KG1 (cell line): ENCODE measurements at places on chromosomes 6 and 20.
A peak's percentile ranks its signal among the peaks of the same experiment; 100 is the strongest.

DNA sequence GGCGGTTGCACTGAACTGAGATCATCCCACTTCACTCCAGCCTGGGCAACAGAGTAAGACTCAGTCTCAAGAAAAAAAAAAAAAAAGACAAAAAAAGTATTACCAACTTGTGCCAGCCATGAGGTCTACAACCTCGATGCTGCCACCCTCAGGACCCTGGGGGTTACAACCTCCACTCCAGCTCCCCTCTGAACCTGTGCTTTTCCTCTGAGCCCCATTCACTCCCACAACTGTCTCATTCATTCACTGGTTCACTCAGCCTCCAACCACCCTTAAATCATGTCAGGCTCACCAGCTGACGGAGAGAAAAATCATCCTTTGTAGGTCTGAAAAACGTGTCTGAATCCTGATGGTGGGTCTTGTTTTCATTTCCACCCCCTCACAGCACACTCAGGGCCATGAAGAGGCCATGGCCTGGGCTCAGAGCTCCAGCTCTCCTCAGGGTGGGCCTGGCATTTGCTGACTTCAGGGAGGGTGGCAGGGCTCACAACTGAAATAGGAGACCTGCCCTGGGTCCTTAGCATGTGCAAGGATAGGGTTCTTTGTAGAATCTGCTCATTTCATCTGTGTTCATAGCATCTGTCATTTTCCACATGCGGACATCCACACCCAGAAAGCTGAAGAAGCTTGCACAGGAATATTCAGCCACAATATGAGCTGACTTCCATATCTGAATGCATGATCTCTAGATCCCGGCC, 1.9 kb upstream of the ULBP1 start:
- DNase-seq, result no peak

DNA sequence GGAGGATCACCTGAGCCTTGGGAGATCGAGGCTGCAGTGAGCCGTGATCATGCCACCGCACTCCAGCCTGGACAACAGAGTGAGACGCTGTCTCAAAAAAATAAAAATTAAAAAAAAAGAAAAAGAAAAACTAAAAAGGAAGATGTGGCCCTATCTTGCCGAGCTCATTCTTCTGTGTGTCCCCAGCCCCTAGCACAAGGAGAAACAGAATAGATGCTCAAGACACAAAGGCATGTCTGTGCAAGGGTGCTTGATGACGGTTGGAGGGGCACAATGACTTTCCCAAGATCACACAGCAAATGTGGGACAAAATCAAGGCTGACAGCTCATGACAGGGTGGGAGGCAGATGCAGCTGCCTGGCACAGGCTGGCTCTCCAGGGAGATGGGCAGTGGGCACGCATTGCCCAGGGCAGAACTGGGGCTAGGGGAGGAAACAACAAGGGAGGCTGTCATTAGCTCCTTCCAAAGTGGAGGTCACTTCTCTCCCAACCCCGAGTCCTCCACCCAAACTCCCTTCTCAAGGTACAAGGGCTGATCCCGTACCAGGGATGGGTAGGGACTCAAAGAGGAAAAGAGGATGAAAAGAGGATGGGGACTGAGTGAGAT, 775 bp upstream of the NRSN2 start:
- DNase-seq, result no peak

GRCh38 chr6:148523551-148523950, 180.9 kb downstream of the SASH1 start:
- DNase-seq, result no peak

DNA sequence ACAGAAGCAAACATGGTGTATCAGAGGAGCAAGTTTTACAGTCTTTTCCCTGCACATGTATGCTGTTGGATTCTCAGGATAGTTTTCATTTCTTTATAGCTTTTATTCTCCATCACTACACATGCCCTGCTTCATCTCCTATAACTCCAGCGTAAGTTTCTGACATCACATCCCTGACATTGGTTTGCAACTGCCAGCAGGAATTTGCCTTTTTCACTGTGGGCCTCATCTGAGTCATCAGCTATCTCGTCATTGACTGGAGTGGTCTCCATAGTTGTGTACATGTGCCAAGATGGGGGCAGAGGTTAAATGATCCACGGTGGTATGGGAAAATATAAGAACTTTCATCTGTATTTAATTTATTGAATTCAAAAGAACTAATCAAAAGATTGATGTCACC, 96.7 kb downstream of the SLX4IP start:
- DNase-seq, result no peak

DNA sequence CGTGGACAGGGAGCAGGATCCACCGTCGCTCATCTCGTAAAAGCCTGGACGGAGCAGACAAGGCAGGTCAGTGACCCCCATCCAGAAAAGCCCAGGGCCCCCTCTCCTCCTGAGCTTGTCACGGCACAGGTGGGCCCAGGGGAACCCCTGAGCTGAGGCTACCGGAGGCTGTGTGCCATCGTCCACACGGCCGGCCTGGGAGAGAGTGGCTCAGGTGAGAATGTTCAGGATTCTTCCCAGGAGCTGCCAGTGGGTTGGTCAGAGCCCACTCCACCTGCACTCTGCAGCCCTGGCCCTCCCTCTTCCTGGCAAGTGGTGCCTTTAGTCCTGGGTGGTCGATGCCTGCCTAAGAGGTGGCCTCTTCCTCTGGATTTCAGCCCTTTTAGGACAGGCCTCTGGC, 9.2 kb downstream of the DACT2 start:
- DNase-seq, result no peak

- DNase-seq, result no peak
Measured at GRCh38 chr6:138882369-138883017, 86.6 kb downstream of the ECT2L start.

DNA sequence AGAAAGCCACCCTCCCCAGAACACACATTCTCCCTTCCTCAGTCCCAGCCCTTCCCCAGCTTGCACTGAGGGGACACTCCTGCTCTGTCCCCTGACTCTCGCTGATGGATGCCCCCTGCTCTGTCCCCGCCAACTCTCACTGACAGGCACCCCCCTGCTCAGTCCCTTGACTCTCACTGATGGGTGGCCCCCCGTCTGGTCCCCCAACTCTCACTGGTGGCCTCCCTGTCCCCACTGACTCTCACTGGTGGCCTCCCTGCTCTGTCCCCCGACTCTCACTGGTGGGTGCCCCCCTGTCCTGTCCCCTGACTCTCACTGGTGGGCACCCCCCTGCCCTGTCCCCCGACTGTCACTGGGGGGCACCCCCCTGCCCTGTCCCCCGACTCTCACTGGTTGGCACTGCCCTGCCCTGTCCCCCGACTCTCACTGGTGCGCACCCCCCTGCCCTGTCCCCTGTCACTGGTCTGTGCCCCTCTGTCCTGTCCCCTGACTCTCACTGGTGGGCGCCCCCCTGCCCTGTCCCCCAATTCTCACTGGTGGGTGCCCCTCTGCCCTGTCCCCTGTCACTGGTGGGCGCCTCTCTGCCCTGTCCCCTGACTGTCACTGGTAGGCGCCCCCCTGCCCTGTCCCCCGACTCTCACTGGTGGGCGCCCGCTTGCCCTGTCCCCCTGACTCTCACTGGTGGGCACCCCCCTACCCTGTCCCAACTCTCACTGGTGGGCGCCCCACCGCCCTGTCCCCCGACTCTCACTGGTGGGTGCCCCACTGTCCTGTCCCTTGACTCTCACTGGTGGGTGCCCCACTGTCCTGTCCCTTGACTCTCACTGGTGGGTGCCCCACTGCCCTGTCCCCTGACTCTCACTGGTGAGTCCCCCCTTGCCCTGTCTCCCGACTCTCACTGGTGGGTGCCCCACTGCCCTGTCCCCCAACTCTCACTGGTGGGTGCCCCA, 60.9 kb downstream of the GINS1 start:
- no peak for DNase-seq

GRCh38 chr20:38649275-38649891, 47.8 kb downstream of the ARHGAP40 start:
- no peak for DNase-seq

- DNase-seq, result no peak
Measured at GRCh38 chr6:3139090-3139903, 18.0 kb downstream of the TUBB2A start.

- DNase-seq, result no peak
Measured at GRCh38 chr20:18943542-18943941, 130.0 kb downstream of the SCP2D1 start.

DNA sequence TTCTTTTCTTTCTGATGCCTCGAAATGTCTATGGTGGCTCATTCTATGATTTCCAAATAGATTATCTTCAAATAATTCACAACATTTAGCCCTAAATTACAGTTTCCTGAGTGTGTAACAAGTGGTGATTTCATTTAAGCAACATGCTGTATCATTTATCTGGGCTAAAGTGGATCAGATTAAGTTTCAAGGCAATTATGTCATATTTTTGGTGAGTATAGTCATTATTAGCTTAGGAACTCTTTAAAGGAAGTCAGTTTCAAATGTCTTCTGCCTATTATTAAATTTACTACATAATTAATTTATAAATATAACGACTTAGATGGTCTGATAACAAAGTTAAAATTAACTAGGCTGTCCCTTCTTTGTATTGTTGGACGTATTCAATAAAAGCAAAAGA, 847.9 kb upstream of the FLRT3 start:
- no peak for DNase-seq

DNA sequence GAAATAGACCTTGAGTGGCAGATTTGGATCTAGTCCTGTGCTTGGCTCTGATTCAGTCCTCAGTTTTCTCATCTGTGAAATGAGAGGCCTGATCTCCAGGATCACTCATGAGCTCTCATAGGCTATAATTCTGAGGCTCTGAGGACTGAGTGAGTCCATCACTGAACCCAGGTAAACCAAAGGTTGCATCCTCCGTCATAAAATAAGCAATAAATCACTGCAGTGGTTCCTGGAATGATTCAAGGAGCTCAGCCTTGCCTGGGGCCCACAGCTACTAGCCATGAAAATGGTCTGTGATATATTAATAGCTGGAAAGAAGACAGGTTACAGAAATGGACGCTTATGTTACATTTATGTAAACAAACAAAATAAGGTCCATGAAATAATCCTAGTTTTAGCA, 124.8 kb downstream of the MAP3K7 start:
- no peak for DNase-seq

GRCh38 chr20:61301711-61302525, 49.9 kb downstream of the CDH4 start:
- no peak for DNase-seq

DNA sequence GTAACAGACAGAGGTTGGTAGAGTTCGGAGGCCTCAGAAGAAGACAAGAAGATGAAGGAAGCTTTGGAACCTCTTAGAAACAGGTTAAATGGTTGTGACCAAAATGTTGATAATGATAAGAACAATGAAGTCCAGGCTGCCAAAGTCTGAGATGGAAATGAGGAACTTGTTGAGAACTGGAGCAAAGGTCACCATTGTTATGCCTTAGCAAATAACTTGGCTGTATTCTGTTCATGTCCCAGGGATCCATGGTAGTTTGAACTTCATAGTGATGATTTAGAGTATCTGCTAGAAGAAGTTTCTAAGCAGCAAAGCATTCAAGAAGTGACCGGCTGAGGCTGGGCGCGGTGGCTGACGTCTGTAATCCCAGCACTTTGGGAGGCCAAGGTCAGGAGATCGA, 11.1 kb upstream of the LSM14B start:
- DNase-seq, result no peak

- no peak for DNase-seq
Measured at GRCh38 chr20:31833931-31834521, 11.4 kb downstream of the FOXS1 start.

DNA sequence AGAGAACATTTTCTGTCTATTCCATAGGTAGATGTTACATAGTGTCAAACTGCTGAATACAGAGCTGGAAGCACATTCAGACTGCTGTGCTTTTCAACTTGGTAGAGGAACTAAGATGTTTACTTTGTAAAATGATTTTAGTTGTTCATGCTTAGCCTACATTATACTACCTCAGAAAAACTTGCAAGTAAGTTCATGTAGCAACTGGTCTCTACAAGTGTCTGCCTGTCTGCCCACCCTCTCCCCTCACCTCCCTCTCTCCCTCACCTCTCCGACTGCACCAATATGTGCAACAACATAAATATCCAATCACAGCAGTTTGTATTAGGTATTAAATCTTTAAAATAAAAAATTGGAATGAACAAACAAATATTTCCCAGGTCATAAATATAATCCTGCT, 25.3 kb downstream of the ELOVL4 start:
- no peak for DNase-seq

- no peak for DNase-seq
Measured at GRCh38 chr20:10603971-10604864, 69.6 kb downstream of the JAG1 start.

DNA sequence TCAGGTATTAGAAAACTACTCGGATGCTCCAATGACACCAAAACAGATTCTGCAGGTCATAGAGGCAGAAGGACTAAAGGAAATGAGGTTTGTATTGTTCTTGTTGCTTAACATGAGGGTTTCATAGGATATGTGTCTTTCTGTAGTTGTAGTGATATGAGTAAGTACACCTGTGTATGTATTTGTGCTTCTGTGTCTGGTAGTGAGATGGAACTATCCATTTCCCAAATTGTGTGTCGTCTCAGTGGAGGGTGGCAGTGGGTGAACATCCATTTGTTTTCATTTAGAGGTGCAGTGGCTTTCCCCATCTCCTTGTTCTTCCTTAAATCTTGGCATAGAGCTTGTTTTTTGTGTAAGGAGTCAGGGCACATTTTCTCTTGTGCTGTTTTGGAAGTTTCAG, 8.2 kb downstream of the ASXL1 start:
- no peak for DNase-seq

GRCh38 chr20:4187147-4187546, 171.8 kb upstream of the RNF24 start:
- no peak for DNase-seq

DNA sequence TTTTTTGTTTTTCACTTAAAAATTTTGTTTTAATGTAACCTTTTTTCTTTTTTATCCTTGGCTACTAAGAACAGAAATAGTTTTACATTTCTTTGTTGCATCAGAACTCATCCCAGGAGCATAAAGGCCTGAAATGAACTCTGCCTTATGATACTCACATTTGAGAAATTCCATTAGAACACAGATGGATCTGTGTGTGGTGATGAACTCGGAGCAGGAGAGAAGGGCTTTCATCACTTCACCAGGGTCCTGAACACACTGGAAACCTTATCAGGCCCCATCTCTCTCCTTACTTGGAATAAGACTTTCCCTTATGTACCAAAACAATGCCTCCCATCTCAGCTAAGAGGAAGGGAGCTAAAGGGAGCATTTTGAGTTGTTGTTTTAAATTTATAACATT, 139.4 kb downstream of the PHF3 start:
- DNase-seq, result no peak

GRCh38 chr20:56440346-56441007, 27.9 kb upstream of the RTF2 start:
- peak; percentile 76 for DNase-seq

GRCh38 chr20:43681991-43682410, 15.1 kb downstream of the MYBL2 start:
- DNase-seq, result no peak

- DNase-seq, result no peak
Measured at GRCh38 chr6:132659082-132659481, at the start of gene TAAR1. Gene TAAR1, minus strand, starts transcription at chr6:132659182. Its CDS starts 13,179 bp downstream, at chr6:132646003.

DNA sequence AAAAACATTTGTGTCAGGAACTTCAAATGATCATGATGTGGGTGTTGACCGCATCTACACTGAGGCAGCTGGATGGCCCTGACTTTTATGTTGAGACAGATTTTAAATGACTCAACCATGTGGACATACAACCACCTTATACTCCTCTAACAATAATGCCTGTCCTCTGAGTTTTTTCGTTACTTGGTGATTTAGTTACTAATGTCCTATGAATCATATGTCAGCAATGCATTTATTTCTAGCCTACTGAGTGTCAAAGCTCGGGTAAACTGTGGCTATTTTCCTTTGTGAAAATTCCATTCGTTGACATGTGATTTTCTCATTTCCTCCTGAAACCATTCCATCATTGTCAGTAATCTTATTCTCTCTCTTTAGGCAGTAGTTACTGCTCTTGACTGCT, 38.9 kb upstream of the NKX2-4 start:
- DNase-seq, result no peak
